ENCODE measurements at places on chromosomes 5 and 9.

- DNase-seq, result no peak
Measured at GRCh38 chr5:174412374-174412773, 312.0 kb upstream of the MSX2 start.

DNA sequence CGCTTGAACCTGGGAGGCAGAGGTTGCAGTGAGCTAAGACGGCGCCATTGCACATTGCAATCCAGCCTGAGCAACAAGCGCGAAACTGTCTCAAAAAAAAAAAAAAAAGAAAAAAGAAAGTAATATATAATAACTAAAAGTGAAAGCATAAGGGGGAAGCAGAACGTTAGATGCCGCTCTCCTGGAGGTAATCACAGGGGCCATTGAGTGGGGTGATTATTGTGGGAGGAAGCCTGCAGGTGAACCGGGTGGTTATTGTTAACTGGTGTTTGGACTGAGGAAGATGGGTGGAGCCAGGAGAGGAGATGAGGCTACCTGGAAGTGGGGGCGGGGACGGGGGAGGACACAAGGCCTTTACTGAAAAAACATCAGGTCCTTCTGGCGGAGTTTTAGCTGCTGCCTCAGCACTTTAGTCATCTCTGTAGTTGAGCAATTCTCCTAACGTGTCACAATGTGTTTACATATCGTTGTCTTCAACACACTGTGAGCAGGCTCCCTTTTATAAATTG is 5.3 kb upstream of the TJP2 start:
- no peak for DNase-seq

- no peak for DNase-seq
Measured at GRCh38 chr9:119368681-119369581, at the start of gene BRINP1. Gene BRINP1, minus strand, starts transcription at chr9:119369435. Its CDS starts 56,080 bp downstream, at chr9:119313355.

GRCh38 chr5:111755942-111756381 is 1.0 kb downstream of the NREP start:
- no peak for DNase-seq

DNA sequence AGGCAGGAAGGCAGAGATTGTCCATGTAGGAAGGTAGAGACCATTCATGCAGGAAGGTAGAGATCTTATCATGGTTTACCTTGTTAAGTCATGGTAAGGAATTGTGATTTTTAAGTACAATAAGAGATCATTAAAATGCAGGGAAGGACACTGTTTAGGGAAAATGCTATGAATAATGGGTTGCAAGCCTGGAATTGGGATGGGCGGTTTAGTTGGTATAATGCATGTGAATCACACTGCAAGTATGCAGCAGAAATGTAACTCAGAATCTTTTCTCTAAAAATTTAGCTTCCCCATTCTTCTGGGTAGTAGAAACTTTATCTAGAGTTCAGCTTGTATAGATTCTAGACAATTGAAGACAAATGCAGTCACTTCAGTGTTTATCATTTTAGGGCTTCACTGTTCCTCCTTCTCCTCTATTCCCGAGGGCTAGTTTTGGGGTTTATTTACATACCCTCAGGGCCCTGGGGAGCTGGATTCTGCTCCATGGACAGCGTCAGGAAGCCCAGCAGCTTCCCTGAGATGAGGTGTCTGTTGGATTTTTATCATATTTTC is 212.0 kb downstream of the SREK1 start:
- no peak for DNase-seq

- DNase-seq, result no peak
Measured at GRCh38 chr5:155651-156410, 35.5 kb upstream of the LRRC14B start.

DNA sequence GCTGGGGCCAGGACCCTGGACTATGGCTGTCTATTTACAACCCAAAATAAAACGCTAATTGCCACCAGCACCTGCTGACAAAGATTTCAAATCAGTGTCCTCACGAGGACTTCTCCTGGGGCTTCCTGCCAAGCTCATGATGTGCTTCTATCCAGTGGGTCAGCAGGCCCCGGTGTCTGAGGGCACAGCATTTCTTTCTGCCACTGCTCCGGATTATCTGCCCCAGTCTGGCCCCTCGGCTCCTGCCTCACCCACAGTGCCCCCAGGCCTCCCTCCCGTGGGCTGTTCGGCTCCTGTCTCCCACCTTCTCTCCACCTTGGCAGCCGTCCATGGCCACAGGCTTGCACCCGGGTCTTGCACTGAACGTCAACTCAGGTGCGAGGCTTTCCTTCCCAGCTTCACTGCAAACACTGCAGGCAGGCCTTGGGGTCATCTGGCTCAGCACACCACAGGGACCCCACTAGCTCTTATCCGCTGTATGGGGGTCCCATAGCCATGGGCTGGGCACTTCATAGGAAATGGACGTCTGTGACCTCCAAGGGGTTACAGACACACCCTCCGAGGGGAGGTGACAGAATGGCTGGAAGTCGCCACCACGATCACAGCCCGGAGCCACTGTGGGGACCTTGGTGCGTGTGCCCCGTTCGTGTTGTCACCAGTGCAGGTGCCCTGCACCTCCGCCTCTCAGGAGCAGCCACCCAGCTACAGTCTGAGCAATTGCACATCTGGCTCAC is 43.8 kb upstream of the FCN1 start:
- no peak for DNase-seq

GRCh38 chr9:111599955-111600343 is 502 bp upstream of the PTGR1 start:
- no peak for DNase-seq

DNA sequence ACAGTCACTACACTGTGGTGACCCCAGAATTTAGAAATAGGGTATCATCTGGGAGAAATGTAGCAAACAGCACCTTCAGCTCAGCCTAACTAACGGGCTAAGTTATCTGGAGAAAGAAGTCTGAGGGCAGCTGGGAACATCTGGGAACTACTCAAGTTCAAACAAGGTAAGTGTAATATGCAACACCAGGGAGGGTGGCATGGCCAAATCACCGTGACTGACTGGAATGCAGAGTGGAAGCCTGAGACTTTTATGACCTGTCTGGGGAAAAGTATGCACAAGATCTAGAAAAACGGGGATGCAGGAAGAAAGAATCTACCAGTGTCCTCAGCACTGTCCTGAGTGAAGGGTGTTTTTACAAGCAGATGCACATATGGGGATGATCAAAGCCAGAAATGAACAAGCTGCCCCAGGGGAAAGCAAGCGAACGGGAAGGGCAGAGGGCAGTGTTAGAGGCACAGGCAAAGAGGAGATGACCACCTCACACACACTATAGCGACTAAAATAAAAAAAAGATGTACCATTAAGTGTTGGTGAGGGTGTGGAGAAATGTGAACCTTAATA is 59.9 kb downstream of the SERINC5 start:
- no peak for DNase-seq

GRCh38 chr5:75108931-75109596 is 56.7 kb upstream of the GCNT4 start:
- no peak for DNase-seq

DNA sequence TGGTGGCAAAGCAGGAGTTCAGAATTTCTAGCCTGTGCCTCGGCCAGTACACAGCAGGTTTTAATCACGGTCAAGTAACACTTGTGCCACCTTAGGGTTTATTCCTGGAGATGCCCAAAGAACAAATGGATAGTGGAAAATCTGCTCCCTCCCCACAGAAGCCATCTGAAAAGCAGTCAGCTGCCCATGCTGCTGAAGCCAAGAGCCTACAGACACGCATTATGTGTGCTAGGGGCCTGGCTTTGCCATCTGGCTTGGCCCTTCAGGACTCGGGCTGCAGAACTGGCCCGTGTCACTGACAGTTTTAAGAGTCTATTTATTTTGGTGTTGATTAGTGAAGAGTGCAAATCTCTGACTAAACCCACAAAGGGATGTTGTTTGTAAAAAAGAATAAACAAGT is 11.1 kb downstream of the ARSB start:
- DNase-seq, result no peak

DNA sequence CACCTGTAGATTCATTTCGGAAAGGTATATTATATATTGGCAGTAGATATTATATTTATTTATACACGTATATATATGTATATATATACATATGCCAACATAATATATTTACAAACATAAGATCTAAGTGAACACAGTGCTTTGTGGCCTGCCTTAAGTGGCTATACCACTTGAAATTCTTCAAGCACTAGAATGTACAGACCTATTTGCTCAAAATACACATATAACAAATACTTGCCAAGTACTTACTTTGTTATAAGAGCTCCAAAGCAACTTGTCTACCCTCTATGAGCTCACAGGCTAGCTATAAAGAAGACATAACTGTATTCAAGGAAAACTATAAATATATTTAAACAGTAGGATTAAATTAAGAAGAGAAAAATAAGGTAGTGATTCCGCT is 33.6 kb upstream of the SLC36A1 start:
- no peak for DNase-seq
